Omental fat pad (tissue), 4 donors: ENCODE measurements at places on chromosomes 5 and 9.

GRCh38 chr5:140713562-140714094, 13.4 kb downstream of the ZMAT2 start:
- no peak for DNase-seq

GRCh38 chr5:143312822-143313221, 90.7 kb downstream of the NR3C1 start:
- DNase-seq, result no peak

GRCh38 chr5:78077369-78078068, 217.0 kb downstream of the AP3B1 start:
- DNase-seq, result no peak

DNA sequence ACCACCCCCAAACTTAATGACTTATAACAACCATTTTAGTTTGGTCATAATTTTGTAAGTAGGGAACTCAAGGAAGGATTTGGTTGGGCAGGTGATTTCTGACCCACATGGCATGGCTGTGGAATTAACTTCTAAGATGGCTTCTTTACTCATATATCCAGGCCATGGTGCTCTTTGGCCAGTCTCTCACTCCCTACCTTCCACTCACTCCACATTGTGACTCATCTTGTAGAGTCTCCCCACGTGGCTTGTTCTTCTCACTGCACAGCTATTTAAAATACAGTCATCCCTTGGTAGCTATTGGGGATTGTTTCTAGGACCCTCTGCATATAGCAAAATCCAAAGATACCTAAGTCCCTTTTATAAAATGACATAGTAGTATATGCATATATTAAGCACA, 76.6 kb upstream of the MAST4 start:
- DNase-seq, result no peak

GRCh38 chr5:65022932-65023331, 254.2 kb downstream of the CWC27 start:
- DNase-seq, result no peak

DNA sequence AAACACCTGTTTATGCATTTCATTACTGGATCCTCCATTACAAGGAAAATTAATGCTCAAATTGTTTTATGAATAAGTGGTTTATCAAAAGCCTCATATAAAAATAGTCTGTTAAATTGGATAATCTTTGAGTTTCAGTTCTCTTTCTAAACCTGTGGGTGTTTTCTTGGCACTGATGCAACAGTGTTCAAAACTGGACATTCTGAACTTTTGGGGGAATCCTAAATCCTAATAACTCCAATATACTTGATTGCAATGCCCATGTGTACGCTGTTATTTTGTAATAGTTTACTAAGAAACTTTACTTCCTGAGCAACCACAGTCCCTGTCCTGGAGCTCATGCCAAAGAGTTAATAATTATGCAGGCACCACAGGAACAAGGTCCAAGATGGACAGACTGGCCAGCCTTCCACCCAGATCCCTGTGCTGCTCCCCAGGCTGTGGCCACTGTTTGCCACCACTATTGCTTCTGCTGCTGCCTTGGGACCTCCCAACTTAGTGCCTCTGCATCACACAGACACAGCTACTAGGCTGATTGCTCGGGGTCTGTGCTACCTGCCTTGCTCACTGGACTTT, 14.0 kb downstream of the IRGM start:
- DNase-seq, result no peak

- DNase-seq, result no peak
Measured at GRCh38 chr5:152092580-152092979, 167.9 kb upstream of the GLRA1 start.

- DNase-seq, result no peak
Measured at GRCh38 chr9:110580850-110581249, 1.3 kb upstream of the SVEP1 start.

- no peak for DNase-seq
Measured at GRCh38 chr5:83084336-83084735, 7.0 kb downstream of the XRCC4 start.

- no peak for DNase-seq
Measured at GRCh38 chr5:147673266-147673665, 109.3 kb downstream of the JAKMIP2 start.

GRCh38 chr9:36828611-36829013, 205.5 kb downstream of the PAX5 start:
- no peak for DNase-seq

DNA sequence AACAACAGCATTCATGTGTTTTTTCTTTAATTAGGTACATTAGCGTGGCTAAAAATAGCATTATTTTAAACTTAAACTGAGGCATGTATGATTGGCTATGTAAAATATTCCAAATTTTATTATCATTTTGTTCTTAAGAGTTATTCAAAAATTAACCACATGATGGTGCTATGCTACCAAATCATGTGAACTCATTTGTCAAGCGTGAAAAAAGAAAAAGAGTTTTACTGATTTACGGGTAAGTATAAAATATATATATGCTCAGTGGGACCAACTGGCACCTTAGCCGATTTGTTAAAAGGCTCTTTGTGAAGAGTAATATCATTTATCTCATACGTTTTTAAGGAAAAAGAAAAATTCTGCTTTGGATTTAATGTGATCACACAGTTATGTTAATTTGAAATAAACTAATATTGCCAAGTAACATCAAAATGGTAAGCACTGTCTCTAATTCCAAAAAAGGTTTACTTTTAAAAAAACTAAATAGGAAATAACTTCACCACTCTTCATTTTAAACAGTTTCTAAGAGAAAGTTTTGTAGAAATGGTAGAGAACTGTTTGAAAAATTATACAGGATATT, 1042.3 kb downstream of the CDH12 start:
- no peak for DNase-seq

- DNase-seq, result no peak
Measured at GRCh38 chr9:87950765-87951488, 23.4 kb downstream of the CDK20 start.

DNA sequence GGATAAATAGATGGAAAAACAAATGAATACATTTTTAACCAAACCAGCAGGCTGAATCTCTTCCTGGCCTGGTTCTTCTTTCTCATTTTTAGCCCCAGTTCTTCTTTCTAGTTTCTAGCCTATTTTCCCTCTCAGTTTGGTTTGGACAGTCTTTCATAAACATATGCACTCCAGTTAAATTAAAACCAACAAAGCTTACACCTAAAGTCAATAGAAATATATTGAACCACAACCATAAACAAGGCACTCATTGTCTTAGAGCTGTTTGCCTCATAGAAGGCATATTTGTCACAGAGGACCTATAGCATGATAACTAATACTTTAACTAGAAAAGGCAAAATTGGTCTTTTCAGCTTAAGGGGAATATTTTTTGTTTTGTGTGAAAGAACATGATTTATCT, 638.3 kb downstream of the NR2F1-AS1 start:
- no peak for DNase-seq

DNA sequence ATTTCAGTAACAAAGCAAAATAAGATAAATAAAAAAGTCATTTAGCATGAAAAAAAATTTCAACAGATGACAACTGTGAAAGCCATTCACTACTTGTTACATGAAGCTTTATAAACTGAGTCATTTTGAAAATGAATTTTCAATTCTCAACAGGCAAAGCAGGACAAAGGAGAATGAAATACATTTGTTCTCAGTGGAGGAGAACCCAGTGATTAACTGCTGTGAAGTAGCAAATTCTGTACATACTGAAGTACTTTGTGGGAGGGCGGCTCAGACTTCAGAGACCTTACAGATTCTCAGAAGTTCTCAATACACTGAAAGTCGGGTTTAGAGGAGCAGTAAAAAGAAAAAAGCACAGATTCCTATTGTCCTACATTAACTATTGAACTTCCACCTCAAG, 21.7 kb downstream of the SKIC3 start:
- DNase-seq, result no peak

DNA sequence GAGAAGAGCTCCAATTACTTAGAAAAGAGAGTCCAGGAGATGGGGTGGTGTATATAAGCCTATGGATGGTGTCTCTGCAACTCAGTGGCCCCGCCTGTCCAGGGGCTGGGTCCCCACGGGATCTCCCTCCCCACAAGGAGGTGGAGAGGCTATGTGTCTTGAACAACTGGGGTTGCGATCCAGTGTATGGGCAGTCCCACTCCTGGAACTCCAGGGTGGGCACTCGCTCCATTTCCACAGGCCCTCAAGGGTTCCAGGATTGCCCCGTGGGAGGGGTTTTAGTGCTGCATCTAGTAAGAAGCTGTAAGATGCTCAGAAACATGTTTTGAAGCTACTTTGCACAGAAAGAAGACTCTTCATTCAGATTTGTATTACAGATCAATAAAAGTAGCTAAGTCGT, 558 bp upstream of the SMAD5 start:
- no peak for DNase-seq

GRCh38 chr5:168939887-168940544, 360.8 kb upstream of the PANK3 start:
- no peak for DNase-seq

DNA sequence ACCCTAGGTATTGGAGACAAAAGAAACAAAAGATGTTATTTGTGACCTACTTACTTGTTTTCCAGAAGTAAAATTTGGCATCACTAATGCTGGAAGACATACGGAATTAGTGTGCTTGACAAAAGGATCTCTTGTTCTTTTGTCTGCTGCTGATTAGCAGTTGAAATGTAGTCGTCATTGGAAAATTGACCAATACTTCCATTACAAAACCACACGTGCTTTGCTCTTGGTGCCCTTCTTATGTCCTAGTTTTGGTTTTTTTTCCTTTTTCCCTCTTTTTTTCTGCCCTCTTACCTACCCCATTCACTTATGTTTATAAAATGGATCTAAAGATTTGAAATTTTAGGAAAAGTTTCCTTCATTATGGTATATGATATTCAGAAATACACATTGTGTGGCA, 197.4 kb downstream of the FER start:
- DNase-seq, result no peak

- DNase-seq, result no peak
Measured at GRCh38 chr9:73494894-73495293, 343.2 kb downstream of the ANXA1 start.

DNA sequence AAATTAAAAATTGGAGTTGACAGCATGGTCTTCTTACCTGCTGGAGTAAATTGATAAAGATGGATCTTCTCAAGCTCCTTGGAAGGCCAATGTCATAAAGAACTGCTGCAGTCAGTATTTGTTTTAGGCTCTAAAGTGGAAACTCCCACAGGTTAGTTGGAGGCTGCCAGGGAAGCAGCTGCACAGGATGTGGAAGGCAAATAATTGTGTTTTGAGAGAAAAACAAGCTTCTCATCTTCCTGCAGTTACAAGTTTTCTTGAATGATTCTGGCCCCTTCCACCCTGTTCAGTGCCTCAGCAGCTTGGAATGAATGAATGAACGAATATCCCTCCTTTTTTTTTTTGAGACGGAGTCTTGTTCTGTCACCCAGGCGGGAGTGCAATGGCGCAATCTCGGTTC, 13.9 kb downstream of the MROH2B start:
- no peak for DNase-seq

- DNase-seq, result no peak
Measured at GRCh38 chr5:109868737-109869136, 179.0 kb downstream of the MAN2A1 start.

DNA sequence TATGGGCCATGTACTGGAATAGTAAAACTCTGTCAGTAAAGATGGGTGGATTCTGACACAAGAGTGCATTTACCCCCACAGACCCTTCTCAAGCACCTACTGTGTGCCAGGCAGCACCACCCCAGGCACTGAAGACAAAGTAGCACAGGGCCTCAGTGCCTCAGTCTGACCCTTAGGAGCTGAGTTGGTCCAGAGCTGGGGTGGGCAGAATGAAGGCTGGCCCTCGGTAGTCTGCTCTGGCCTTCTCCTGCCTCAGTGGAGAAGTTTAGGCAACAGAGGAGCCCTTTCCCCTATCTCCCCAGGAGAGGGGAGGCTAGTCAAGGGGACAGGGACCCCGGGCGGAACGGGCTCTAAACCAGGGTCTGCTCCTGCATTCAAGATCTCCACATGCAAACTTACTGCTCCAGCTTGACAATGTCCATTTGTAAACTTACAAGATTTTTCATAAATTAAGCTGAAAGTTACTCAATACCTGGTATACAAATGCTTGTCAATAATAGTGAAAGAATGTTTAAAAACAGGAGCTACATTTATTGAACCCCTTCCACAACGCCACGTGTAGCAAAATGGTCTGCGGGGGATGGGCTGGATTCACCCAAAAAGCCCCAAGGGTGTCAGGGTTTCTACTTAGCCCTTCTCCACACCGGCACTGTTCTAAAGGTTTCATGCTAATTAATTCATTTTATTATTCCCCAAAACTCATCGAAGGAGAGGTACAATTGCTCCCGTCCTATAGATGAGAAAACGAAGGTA, 1.5 kb downstream of the VDAC1 start:
- DNase-seq, result no peak

DNA sequence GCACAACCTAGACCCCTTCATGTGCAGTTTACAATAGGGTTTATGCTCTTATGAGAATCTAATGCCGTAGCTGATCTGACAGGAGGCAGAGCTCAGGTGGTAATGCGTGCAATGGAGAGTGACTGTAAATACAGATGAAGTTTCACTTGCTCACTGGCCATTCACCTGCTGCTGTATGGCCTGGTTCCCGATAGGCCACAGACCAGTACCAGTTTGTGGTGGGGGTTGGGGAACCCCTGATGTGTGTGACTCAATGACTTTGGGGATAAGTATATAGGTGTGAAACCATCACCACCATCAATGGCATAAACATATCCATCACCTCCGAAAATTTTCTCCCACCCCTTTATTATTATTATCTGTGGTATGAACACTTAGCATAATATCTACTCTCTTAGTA, 42.1 kb downstream of the TLR4 start:
- no peak for DNase-seq

DNA sequence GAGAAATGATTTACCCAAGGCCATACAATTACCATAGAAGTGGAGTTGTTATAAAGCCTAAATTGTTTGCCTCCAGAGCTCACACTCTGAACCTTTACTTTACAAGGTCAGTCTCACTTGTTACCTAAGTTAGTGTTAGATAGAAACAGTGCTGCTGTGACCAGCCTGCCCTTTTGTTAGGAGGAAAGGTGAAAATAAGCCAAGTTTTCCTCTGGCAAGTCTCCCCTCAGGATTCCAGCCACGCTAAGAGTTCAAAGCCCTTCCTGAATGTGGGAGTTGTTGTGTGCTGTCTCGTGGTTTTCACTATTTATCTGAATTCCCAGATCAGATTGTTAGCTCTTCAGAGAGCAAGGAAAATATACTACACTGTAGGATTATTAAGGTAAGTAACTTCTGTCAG, 260.0 kb downstream of the SGCD start:
- DNase-seq, result no peak

DNA sequence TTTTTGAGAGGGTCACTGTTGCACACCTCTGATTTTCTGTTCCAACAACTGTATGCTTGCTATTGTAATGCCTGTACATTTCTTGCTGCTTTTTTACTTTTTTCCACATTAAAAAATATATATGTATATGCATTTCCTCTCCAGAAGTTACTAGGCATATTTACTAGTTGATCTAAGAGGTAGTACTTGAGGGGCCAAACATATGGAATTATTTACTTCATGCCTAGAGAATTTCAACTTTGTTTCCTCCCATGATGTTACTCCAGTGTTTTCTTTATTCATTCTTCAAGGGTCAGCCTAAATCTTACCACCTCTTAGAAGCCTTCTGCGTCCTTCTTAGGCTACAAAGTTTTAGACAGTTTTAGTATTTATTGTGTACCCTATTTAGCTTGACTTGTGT, 122.7 kb downstream of the NMUR2 start:
- no peak for DNase-seq
